ENCODE measurements at places on chromosomes 12 and 14.

DNA sequence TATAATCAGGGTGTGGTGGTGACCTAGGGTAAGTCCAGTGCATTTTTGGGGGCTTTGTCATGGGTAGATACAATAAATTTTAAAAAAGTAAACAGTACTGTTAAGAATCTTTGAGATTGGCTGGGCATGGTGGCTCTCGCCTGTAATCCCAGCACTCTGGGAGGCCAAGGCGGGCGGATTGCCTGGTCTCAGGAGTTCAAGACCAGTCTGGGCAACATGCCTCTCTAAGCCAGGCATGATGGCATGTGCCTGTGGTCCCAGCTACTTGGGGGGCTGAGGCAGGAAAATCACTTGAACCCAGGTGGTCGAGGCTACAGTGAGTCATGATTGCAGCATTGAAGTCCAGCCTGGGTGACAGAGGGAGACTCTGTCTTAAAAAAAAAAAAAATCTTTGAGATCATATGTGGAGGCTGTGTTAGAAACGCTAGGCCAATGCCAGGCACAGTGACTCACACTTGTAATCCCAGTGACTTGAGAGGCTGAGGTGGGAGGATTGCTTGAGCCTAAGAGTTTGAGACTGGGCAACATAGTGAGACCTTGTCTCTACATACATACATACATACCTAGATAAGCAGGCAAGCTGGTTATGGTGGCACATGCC is 67.7 kb downstream of the PRKCH start:
- DNase-seq, result no peak

DNA sequence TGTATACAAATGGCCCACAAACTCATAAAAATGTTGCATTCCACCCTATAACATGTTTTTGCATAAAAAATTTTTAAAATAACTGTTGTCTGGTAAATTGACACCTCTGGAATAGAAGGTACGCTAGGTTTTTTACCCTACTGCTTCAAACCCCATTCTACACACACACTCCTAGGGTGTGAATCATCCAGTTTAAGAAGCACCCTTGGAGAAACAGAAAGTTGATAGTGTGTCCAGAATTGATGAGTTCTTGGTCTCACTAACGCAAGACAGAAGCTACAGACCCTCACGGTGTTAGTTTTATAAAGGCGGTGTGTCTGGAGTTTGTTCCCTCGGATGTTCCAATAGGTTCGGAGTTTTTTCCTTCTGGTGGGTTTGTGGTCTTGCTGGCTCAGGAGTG is 158.5 kb downstream of the KLRB1 start:
- DNase-seq, result no peak

DNA sequence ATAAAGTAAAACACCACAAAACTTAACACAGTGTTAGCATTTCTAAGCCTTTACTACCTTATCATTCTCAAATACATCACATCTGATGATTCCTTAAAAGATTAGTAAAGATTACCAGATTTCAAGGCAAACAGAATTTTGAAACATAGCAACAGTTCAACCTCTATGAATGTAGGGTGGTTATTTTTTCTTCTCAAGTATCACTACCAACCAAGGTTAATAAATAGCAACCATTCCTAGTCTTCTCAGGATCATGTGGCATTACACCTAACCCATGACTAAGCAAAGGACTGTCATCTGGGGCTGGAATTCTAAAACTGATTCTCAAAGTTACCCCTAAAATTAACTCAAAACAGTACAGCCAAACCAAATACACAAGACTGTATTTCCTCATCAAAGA is 39.4 kb upstream of the CSRNP2 start:
- DNase-seq, result no peak

- no peak for DNase-seq
These were observed 72.9 kb downstream of the C14orf132 start for GRCh38 chr14:96112032-96112431.

DNA sequence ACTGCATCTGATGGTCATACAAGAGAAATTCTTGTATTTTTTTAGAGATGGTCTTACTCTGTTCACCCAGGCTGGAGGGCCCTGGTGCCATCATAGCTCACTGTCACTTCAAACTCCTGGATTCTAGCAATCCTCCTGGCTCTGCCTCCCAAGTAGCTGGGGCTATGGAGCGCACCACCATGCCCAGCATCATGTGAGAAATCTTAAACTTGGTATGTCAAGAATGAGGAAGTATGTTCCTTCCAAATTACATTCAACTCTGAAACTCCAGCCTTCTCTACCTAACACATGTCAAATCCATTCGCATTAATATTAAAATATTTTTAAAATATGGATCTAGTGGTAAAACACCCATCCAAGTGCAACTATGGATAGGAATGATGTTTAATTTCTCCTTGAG is 27.5 kb upstream of the CDKN3 start:
- DNase-seq, result no peak

DNA sequence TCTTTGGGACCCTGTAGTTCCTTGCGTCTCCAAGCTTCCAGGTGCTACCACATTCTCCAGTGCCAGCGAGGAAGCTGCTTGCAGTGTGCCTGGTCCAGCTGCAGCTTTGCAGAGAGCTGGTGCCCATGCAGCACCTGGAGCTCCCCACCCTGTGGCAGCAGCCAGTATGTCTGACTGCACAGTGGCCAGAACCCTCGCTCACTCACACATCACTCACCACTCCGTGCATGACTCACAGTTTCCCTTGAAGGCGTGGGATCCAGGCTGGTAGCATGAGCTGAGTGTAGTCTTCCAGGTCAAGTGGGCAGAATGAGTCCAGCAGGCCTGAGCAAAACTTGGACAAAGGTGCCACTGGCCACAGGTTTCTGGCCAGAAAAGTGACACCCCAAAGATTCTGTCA is 33.6 kb downstream of the SDR9C7 start:
- DNase-seq, result no peak

GRCh38 chr12:64876388-64877071 is 52.1 kb downstream of the TBC1D30 start:
- no peak for DNase-seq

GRCh38 chr12:8081251-8081920 is 688 bp upstream of the NECAP1 start:
- peak; percentile 38 for DNase-seq

DNA sequence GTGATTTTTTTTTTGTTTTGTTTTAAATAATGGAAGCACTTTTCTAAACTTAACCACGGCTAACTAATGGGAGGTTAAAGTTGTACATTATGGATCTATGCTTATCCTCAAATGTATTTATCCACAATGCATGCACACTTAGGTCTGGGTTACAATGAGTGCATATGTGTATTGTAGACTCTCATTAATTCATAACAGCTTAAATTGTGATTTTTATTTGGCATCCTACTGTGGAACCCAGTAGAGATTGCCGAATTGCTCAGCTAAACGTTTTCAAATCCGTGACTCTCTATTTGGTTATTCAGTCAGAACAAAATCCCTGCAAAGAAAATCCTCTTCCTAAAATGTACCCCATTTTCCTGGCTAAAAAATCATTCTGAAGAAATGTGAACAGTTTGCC is 244.0 kb downstream of the SLC25A21 start:
- no peak for DNase-seq

DNA sequence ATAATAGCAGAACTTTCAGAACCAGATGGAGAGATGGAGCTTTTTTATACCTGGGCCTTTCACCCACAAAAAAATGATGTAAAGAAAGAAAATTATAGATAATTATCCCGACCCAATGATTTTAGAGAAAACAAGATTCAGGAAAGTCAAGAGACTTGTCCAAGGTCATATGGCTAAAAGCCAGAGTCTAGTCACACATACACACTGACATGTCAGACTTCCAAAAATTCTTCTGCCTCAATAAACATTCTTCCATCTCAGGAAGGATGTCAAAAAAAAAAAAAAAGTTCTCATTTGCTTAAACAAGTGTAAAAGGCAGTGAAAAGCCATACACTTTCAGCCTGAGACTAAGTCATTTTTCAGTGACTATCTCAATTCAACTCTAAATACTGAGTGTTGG is 116.0 kb downstream of the PRICKLE1 start:
- no peak for DNase-seq

DNA sequence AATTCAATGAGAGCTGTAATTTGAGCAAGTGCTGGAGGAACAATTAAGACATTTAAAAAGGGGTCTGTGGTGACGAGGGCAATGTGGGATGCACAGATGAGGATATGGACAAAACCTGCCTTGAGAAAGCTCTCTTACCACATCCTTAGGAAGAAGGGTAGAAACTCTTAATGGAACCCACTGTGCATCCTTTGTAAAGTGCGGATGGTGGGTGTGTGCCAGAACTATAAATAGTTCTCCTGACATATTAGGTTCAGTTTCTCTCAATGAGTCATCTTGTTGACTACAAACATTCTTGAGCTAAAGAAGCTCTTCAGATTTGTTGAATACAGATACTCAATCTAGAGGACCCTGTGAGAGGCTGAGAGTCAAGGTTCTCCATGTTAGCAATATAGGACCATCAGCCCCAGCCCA is 106.1 kb upstream of the ANO4 start:
- DNase-seq, result no peak

GRCh38 chr14:94929354-94929753 is 159.4 kb upstream of the GSC start:
- no peak for DNase-seq

GRCh38 chr12:66495709-66496108 is 183.2 kb downstream of the GRIP1 start:
- DNase-seq, result no peak

GRCh38 chr14:70624972-70625371 is 16.7 kb upstream of the TTC9 start:
- DNase-seq, result no peak

GRCh38 chr12:24596768-24597388 is 352.0 kb downstream of the BCAT1 start:
- DNase-seq, result peak; percentile 28

DNA sequence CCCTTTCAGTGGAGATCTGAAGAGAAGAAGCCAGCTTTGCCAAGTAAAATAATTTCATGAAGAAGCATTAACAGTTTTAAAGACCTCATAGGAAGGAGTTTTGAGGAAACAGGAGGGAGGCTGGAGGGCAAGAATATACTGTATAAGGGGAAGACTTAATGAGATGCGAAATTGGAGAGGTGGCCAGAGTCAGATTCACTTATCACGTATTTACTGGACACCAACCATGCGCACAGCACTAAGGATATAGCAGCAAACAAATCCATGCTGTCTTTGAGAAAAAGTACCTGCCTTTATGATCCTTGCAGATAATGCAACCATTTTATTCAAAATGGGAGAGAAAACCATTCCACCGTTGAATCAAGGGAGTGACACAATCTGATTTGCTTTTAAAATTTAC is 100.3 kb downstream of the ERC1 start:
- no peak for DNase-seq

DNA sequence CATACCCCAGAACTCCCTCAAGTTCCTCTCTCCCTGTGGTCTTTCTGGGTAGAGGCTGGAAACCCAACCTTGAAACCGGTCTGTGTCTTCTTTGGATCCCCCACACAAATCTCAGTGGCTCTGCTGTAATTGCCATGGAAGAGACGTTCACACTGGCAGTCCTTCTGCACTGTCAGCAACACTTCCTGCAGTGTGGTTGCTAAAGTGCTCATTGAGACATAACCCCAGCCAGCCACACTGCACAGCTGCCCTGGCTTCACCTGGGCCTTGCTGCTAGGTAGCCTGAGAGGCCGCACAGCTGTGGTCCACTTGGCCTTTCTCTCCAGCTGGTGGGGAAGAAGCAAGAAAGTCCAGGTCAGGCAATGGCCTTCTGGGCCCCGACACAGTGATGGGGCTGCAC is 2.4 kb downstream of the GZMH start:
- no peak for DNase-seq

GRCh38 chr14:34052658-34053014 is 101.8 kb upstream of the EGLN3 start:
- no peak for DNase-seq

DNA sequence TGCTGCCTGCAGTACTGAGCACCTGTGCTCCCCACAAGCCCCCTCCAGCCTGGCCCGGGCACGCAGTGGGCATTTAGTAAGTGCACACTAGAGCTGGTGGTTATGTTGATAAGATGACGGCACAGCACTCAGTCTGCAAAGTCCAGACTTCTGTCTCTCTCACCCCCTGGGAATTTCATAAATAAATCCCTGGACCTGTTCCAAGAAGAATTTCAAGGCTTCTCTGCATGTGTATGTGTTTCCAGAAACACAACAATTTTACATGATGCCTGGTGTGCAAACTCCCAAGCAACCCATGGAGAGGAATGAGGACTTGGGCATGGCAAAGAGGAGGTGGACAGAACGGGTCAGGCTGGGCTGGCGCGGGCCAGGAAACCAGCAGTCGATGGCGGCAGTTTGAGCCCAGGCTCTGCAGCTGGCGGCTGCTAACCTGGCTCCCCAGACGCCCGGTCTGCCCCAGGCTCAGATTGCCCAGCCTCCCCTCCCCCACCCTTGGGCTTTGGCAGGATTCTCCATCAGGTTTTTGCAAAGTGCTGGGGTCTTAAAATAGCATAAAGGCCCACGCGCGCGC is 10.4 kb upstream of the ACVR1B start:
- no peak for DNase-seq
